HT1080 (cell line): ENCODE measurements at places on chromosomes 1 and 21. TPM values are rescaled to one million over a fixed set of nuclear protein-coding genes. Genes with fewer than 3 reads are reported as not detected.

TIAM1 gene
- total RNA-seq = 1.3 and 3.5 TPM in 2 replicates

TDRD5 gene
- not detected in 2 replicates for total RNA-seq

RHBDL2 gene
- total RNA-seq = 0.50 and 2.7 TPM in 2 replicates

TTC39A gene
- total RNA-seq = not detected in 2 replicates

PGLYRP4 gene
- not detected in 2 replicates for total RNA-seq

DNA sequence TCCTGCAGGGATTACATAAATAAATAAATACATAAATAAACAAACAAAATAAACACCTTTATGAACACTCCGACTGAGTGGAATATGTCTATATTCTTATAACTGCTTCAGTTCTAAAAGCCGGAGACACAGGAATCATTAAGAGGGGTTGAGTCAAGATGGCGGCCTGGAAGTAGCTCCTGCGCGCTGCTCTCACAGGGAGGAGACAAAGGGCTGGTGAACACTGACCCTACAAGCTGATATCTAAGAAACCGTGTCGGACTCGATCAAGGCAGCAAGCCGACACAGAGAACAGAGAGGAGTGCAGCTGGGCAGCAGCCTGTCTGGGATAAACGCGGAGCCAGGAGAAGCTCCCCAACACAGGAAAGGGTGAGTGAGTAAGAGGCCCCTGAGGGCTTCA is 1098.6 kb upstream of the NCAM2 start:
- DNase-seq = no peak

DNA sequence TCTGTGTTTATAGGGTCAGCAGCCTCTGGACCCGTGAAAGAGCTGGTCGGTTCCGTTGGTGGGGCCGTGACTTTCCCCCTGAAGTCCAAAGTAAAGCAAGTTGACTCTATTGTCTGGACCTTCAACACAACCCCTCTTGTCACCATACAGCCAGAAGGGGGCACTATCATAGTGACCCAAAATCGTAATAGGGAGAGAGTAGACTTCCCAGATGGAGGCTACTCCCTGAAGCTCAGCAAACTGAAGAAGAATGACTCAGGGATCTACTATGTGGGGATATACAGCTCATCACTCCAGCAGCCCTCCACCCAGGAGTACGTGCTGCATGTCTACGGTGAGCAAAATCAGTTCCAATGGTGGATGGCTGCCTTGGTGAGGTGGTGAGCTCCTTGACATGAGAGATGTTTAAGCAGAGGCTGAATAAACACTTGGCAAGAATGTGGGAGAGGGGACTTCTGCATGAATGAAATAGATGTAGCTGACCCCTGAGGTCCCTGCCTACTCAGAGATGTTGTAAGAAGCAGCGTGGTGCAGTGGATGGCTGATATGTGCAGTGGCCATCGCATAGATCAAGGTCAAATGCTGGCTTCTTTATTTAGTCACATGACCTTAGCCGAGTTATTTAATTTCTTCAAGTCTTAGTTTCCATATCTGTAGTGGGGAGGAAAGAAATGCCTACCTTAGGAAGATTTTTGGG is 9.3 kb downstream of the SLAMF7 start:
- DNase-seq = peak; percentile 91

DNA sequence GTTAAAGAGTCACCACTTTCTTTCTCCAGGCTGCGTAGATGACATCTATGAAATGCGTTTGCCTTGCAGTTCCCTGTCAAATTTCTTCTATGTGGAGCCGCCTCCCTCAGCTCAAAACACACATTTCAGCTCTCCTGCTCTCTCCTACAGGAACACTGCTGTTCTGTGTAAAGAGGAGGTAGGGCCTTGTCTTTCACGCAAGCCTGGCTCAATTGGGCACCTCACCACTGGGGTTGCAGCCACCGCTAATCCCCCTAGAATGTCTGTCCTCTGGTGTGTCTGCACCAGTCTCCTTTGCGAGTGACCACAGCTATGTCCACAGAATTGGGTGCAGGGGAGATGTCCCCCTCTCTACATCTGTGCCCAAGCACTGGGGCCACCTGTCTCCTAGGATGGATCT is 31.8 kb upstream of the CFHR4 start:
- DNase-seq = no peak

DNA sequence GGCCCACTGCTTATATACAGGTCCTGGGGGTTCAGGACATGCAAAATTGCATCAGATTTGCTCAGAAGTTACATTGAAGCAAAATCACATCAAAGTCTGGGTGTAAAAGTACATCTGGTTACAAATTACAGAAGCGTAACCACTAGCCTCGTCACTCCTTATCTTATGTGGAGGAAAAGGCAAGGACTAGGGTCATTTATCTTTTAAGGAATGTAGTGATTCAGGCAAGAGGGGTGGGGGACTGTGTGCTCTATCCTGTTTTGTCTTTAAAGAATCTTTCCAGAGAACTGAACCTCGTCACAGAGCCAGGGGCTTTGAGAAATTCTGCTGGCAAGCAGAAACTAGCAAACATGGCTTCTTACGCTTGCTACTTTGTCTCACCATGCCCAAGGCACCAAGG is 61.1 kb upstream of the RAB4A start:
- no peak for DNase-seq

- DNase-seq = peak; percentile 20
These were observed 1.4 kb downstream of the NCAM2 start for GRCh38 chr21:20999659-21000058.

DNA sequence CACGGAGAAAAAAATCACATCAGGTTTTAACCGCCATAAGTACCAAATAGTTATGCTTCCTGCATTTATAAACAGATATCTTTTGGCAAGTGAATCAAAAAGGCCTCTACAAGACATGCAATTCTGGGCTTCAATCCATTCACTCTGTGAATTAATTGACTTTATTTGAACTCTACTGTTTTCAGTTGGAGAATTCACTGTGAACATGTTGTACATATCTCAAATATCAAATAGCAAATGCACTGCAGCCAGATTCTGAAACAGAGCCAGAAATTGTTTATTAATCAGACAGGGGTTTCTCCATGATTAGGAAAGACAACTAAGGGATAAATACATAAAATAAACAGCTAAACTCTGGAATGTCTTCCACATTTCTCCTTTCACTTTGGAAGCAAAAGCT is 445.4 kb upstream of the NFIA start:
- no peak for DNase-seq
